ENCODE measurements at places on chromosomes 1 and 21.

DNA sequence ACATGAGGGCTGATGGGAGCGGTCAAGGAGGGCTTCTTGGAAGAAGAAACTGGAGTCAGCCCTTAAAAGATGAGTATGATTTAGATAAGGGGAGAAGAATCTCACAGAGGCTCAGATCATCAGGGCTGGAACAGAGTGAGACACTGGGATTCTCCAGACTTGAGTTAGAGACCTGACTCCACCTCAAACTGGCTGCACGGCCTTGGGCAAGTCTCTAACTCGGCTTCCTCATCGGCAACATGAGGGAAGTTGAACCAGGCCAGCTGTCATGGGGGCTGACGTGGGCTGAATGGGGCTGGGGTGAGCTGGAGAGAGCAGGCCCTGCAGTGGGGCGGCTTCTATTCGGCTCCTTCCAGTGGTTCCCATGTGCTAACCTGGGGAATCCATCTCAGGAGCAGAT lies 2.5 kb downstream of the C1QC start:
- DNase-seq: no peak

GRCh38 chr1:180927348-180927747 lies 14.7 kb downstream of the KIAA1614 start:
- no peak for DNase-seq

GRCh38 chr1:192627901-192628300 lies 8.0 kb upstream of the RGS13 start:
- DNase-seq: no peak

DNA sequence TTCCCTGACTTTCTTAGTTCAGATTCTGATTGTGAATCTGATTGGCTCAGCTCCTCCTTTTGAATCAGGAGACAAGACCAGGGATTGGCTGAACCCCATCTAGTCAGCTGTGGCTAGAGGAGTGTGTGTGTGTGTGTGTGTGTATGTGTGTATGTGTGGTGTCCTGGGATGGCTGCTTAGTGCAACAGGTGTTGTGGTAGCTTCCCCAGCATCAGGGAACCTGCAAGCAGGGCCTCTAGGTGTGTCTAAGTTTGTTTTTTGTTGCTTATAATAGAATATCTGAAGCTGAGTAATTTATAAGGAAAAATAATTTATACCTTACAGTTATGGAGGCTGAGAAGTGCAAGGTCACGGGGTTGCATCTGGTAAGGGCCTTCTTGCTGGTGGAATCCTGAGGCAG lies 13.2 kb upstream of the ALPL start:
- no peak for DNase-seq

- DNase-seq: no peak
Observed at GRCh38 chr1:106289265-106289928, 767.1 kb upstream of the PRMT6 start.

DNA sequence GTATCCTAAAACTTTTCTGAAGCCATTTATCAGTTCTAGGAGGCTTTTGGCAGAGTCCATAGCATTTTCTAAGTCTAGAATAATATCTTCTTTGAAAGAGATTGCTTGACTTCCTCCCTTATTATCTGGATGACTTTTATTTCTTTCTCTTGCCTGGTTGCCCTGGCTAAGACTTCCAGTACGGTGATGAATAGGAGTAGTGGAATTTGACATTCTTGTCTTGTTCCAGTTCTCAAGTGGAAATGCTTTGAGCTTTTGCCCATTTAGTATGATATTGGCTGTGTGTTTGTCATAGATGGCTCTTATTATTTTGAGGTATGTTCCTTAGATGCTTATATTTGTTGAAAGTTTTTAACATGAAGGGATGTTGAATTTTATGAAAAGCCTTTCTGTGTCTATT lies 1647.9 kb downstream of the PLA2G4A start:
- DNase-seq: no peak

DNA sequence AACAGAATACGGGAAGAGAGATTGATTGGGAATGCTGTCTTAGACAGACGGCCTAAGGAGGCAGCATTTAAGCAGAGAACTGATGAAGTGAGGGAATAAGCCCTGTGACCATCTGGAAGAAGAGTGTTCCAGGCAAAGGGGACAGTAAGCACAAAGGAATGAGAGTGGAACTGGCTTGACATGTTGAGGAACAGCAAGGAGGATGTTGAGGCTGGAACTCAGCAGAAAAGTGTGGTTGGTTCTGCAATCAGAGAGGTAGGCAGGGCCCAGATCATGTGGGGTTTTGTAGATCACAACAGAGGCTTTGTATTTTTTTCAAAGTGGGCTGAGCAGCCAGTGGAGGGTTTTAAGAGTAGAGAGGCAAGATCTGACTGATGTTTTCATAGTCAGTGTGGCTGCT lies 157.4 kb downstream of the DNM3 start:
- no peak for DNase-seq

Measured in activated CD4-positive, alpha-beta T cell treated with anti-CD3 and anti-CD28 coated beads, Interleukin-2, amount 50 U/mL, for 4 hours (primary cell).